Smooth muscle cell of trachea (primary cell): ENCODE measurements at places on chromosomes 5 and 9. TPM values are rescaled to one million over a fixed set of nuclear protein-coding genes. Genes with fewer than 3 reads are reported as not detected.

The TMEM174 gene
- not detected in 2 replicates for total RNA-seq

The PAEP gene
- total RNA-seq = not detected in 2 replicates

The MTX3 gene
- 21.8 and 23.7 TPM in 2 replicates for total RNA-seq

The SH3GL2 gene
- 0.15 TPM in 1 of 2 replicates, not detected in the other for total RNA-seq

The GRIA1 gene
- total RNA-seq = under 0.01 and 0.50 TPM in 2 replicates

The TSPAN17 gene
- total RNA-seq = 33.7 and 45.7 TPM in 2 replicates

The MAMDC2 gene
- 3.2 and 3.8 TPM in 2 replicates for total RNA-seq

The PDE6A gene
- not detected in 2 replicates for total RNA-seq

The MRPL22 gene
- total RNA-seq = 11.4 and 26.8 TPM in 2 replicates

The TTC23L gene
- total RNA-seq = under 0.01 and 0.87 TPM in 2 replicates

The CLIC3 gene
- 1.6 and 5.8 TPM in 2 replicates for total RNA-seq

The LCN15 gene
- under 0.01 TPM in 1 of 2 replicates, not detected in the other for total RNA-seq

The FBN2 gene
- total RNA-seq = 12.1 and 78.2 TPM in 2 replicates

The C9 gene
- total RNA-seq = under 0.01 TPM in 1 of 2 replicates, not detected in the other
